AG10803 (cell line): ENCODE measurements at places on chromosomes 1 and 21.

DNA sequence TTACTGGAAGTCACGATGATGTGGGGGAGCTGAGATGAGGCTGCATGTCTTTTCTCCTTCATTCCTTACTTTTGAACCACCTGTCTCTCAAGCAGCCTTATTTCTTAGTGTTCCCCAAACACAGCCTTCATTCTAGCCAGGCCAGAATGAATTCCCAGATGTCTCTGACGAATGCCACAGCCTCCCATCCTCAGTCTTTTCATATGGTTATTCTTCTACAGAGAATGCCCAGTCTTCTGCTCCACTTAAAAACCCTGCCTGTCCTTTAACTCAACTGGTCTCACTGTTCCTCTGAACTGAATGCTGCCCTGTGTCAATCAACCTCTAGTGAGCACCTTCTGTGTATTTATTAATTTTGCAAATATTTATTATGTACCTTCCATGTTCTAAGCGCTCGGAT, 156.2 kb downstream of the PLA2G4A start:
- no peak for DNase-seq

DNA sequence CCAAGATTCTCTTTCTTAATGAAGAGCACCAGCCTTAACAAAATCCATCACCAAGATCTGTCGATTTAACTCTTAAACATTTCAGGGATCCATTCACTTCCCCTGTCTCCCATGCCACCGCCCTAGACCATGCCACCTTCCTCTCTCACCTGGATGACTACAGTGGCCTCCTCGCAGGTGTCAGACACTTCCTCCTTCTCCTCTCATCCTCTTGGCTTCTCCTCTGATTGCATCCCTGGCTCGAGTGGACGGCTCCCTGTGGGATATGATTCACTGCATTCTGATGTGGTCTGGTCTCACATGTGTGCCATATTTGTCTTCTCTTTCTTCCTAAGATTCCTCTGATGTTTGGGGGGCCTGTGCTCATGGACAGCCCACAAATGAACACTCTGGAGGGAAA, 66.4 kb upstream of the KLHDC7A start:
- no peak for DNase-seq

GRCh38 chr1:163737261-163737660, 415.5 kb downstream of the NUF2 start:
- DNase-seq = no peak

- DNase-seq = no peak
Observed at GRCh38 chr21:16570171-16570570, 840.4 kb downstream of the USP25 start.

DNA sequence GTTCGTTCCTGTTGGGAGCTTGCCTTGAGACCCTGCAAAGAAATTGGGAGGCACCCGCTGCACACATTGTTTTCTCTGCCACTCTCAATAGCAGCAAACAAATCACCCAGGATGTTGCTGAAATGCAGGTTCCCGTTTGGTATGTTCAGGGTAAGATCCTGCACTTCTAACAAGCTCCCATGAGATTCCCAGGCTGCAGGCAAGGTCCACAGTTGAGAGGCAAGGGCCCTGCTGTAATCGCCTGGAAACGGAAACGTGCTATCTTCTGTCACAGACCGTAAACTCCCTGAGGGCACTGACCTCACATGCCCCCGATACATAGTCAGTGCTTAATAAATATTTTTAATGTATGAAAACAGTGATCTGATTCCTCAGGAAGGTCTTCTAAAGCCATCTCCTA, 37.8 kb downstream of the XCL1 start:
- no peak for DNase-seq

- DNase-seq = no peak
Observed at GRCh38 chr1:237763137-237763536, 127.6 kb downstream of the ZP4 start.

- DNase-seq = no peak
Observed at GRCh38 chr1:32991819-32992488, 27.3 kb upstream of the RNF19B start.

DNA sequence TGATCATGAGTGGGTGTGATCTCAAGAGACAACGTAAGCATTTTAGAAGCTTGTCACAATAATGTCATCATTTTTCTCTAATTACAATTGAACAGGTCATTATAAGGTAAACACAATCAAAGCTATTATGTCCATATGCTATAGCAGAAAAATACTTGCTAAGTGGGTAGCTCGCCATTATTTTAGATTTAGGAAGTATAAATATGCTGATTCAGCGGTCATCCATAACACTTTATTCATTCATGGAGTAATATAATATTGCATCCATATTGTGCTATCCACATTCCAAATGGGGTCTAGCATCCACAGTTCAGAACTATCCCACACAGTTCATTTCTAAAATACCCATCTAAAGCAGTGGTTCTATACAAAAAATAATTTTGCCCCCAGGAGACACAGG, 8.4 kb downstream of the KRTAP15-1 start:
- no peak for DNase-seq

- no peak for DNase-seq
Observed at GRCh38 chr1:168531615-168532345, 12.0 kb downstream of the XCL2 start.

- DNase-seq = no peak
Observed at GRCh38 chr1:221105578-221105977, 226.3 kb downstream of the HLX start.
